ENCODE measurements at places on chromosomes 16 and 17.

- no peak for DNase-seq
Observed at GRCh38 chr16:29662000-29662728, 883 bp upstream of the SPN start.

DNA sequence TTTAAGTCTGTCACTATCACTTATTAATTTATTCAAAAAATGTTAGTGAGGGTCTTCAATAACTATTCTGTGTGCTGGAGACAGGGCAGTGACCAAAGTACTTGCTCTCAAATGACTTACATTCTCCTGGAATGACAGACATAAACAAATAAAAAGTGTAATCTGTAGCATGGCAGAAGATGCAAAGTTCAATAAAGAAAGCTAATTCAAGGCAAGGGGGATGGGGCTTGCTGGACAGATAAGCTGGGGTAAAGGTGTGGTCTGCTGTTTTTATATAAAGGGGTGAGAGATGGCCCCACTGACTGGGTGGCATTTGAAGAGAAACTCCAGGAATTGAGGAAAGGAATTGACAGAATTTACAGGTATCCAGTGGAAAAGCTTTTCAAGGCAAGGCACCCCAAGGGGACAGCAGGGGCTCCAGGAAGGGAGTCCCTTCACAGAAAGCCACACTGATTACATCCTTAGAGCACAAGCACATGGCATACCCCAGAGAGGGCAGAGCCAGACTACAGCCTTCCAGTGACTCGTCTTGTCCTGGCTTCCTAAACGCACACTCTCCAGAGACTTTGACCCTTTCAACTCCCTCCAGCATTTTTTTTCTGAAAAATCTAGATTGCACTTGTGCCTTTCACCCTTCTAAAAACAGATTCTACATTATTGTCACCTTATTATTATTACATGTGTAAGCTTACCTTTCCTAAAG is 123.7 kb upstream of the HS3ST3A1 start:
- DNase-seq: no peak

DNA sequence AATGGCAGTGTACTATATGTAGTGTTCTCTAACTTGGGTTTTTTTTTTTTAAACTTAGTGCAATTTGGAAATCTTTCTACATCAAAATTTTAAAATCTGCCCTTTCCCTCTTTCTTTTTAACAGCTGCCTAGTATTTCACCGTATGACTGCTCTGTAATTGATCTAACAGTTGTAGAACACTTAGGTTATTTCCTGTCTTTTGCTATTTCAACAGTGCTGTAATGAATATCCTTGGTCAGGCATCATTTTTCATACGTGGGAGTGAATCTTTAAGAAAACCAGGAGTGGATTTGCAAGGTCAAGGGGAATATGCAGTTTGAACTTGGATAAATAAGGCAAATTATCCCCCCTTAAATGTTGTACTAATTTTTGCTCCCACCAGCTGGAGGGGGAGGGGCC is 3.8 kb downstream of the NLRC5 start:
- DNase-seq: no peak

DNA sequence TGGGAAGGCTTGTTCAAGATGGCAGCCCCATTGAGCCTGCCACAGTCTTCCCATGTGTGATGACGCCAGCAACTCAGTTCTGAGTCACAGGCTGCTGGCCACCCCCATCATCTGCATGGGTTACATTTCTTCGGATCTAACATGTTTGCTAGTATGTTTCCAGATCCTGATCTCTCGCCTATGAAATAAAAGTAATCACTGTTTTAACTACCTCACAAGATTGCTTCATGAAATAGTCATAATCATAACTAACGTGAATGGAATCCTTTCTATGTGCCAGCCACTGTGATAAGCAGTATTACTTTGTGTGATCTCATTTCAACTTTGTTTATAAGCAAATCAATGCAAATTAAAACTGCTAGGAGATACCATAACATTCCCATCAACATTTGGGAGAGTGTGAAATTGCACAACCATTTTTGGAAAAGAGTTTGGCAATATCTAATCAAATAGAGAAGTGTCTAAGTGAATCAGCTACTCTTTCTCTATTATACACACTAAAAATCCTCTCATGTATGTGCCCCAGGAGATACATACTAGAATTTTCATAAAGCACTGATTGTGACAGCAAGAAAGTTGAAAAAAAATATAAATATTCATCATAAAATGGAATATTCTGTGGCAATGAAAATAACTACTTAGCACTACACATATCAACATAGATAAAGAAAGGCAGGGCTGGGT is 300.2 kb upstream of the IRX5 start:
- DNase-seq: no peak

DNA sequence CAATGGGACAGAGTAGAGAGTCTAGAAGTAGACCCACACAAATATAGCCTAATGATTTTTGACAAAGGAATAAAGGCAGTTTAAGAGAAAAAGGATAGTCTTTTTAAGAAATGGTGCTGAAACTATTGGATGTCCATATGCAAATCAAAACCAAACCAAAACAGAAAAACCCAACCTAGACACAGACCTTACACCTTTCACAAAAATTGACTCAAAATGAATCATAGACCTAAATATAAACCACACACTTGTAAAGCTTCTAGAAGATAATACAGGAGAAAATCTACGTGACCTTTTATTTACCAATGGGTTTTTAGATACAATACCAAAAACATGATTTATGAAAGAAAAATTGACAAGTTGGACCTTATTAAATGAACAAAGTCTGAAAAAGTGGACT is 66.4 kb upstream of the MPHOSPH6 start:
- DNase-seq: no peak

DNA sequence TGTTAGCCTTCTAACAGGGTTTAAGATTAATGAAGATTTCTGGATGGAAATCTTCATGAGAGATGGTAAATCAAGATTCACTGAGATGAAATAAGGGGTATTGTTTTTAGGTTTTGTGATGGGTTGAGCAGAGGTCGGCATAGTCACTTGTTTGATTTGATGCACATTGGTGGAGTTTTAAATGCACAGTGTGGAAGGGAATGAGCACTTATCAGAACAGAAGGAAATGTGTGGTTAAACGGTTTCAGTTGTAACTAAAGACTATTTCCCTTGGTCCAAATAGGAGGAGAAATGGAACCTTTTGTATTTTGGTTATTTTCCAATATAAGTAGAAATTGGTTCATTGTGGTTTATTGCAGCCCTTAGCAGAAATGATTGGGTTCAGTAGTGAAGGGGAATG is 34.1 kb downstream of the CBFB start:
- no peak for DNase-seq

- DNase-seq: no peak
Observed at GRCh38 chr17:79818026-79818758, 21.0 kb downstream of the CBX4 start.

DNA sequence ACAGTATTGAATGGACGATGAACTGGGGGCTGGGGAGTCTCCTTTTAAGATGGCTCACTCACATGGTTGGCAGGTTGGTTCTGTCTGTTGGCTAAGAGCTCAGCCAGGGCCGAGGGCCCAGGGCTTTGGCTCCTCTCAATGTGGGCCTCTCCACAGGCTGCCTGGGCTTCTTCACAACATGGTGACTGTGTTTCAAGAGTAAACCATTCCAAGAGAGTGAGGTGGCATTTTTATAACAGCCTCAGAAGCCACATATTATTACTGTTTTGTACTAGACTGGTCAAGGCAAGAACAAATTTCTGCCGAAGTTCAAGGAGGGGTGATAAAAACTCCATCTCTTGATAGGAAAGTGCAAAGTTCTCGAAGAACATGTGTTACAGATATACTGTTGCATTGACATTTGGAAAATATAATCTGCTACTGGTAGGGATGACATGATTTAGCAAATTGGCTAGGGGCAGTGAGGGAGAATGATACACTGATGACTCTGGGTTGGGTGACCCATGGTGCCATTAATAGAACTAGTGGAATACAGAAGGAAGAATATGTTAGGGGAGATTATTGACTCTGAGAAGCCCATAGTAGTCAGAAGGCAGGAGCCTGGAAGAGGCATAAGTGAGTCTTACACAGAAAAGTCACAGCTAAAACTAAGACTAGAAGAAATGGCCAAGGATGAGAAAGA is 13.7 kb downstream of the KRABD2 start:
- DNase-seq: no peak

- DNase-seq: no peak
Observed at GRCh38 chr17:63827801-63828221, 348 bp upstream of the FTSJ3 start.

DNA sequence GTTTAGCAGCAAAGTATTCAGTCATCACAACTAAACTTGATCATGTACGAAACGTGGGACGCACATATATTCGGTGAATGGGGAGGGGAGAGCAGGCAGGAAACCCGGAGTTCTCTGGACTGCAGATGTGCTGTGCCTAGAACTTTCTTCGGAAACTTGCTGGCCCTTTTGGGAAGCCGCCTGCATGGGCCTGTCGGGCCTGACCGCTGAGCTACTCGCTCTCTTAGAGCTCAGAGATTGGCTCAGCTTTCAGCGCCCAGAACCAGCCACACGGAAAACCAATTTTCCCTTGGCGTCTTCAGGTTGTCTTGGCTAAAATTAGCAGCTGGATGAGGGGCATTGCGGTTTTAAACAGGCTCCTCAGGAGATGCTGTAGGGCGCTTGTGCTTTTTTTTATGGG is 38.1 kb downstream of the ZDHHC7 start:
- DNase-seq: no peak

GRCh38 chr16:31127182-31127581 is 8.3 kb downstream of the PRSS8 start:
- no peak for DNase-seq

GRCh38 chr16:49051576-49051975 is 230.1 kb downstream of the CBLN1 start:
- DNase-seq: no peak

- DNase-seq: no peak
Observed at GRCh38 chr17:17028059-17028877, 14.0 kb upstream of the MPRIP start.

DNA sequence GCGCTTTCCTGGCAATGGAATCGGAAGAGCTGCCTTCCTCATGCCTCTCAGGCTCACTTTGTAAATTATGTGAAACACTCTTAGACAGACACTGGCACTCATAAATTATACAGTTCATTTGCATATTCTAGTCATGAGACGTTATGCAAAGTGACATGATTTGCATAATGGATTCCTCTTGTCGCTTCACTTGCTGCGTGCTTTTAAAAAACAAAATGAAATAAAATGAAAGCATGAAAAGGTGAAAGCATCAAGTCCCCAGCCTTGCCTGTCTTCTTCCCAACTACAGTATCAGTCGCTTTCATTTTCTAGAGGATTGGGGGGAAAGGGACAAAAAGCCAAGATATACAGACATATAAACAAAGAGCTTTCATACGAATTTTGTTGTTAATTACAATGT is 252.8 kb upstream of the PMFBP1 start:
- no peak for DNase-seq

DNA sequence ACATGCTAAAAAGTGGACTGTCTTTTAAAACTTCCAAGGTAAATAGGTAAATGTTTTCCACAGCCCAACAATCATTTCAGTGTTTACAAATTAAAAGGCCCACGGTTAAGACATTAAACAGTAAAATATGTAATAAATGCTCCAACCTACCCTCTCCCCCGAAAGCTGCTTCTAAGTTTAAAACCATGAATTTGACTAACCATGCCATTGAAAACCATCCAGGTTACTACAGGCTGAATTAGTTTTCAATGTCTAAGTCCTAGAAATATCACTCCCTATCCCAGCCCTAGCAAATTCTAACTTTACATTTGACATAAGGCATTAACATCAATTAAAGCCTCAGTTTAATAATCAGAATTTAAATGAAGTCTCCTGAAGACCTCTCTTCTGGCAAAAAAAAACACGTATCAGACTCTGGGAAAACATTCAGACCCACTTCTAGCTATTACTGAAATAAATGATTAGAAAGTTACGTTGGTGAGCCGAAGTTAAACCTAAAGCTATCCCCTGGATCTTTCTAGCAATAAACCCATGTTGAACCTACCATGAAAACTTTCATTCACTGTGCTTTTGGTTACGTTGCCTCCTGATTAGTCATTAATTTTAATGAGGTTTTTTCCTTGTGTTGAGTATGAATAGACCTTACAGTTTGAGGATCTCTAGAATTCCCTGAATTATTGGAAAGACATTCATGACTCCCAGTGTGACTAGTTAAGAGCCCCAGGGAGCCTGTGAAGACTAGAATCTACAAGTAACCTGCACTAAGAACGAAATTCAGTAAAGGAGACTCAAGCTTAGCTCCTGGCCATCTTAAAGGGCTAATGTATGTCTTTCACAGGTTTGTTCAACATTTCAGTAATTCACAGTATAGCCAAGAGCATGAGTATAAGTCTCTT is 1.7 kb upstream of the POLG2 start:
- no peak for DNase-seq

DNA sequence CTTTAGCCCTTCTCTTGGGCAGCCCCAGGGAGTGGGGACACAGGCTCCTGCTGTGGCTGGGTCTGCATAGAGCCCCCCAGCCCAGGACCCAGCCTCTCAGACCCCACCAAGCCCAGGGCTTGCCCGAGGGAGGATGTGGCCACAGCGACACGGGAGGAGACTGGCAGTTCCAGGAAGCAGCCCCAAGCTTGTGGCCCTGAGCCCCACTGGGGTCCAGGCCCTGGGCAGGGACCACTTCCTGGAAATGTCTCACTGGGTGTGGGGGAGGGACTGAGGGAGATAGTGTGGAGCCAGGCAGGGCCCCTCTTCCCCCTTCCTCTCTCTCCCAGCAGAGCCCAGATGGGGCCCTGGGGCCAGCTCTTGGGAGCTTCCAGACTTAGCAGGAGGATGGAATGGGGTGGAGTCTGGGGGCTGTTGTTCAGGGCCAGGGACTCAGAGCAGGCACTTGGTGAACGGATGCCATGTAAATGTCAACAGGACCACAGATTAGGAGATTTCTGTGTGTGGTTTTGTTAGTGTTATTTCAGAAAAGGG is 35.3 kb downstream of the ADGRG5 start:
- no peak for DNase-seq

DNA sequence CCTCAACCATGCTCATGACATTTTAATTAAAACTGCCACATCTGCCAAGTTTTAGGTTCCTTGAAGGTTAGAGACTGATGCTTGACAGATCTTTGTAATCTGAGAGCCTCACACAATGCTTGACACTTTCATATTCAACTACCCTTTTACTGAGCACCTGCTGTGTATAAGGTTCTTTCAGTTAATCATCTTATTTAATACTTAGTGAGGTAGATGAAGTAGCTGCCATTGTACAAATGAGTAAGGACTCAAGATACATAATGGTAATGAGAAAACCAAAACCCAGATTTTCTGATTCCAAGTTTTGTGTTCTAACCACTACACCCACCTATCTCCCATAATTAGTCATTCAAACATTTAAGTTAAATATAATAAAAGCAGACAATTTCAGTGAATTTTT is 35.4 kb upstream of the ARL6IP1 start:
- no peak for DNase-seq

- DNase-seq: no peak
Observed at GRCh38 chr16:83581082-83581481, 226.7 kb upstream of the HSBP1 start.

GRCh38 chr16:3623642-3624041 is 12.2 kb upstream of the SLX4 start:
- DNase-seq: no peak

Measured in stimulated activated CD8-positive, alpha-beta memory T cell treated with anti-CD3 and anti-CD28 coated beads, Interleukin-12 subunit alpha, Interleukin-12 subunit beta, amount 100 ng/mL, for 1 hour (primary cell).